Effector memory CD8-positive, alpha-beta T cell (primary cell): ENCODE measurements at places on chromosomes 4 and X.

DNA sequence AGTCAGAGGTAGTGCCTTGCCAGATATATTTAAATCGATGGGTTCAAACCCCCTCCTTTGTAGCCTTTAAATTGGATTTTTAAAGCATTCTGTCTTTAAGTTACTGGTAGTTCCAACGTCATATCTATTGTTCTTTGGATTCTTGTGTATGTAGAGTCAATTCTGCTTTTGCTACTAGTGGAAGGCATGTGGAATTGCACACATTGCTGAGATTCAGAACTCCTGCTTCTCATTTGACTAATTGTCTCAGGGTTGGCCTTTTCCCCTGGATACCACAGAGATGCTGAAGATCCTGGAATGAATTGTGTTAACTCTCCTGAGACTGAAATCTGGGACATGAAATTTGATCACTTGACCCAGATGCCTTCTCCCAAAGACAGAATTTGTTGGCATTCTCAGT is 328.3 kb upstream of the RPS6KA3 start:
- DNase-seq: no peak

DNA sequence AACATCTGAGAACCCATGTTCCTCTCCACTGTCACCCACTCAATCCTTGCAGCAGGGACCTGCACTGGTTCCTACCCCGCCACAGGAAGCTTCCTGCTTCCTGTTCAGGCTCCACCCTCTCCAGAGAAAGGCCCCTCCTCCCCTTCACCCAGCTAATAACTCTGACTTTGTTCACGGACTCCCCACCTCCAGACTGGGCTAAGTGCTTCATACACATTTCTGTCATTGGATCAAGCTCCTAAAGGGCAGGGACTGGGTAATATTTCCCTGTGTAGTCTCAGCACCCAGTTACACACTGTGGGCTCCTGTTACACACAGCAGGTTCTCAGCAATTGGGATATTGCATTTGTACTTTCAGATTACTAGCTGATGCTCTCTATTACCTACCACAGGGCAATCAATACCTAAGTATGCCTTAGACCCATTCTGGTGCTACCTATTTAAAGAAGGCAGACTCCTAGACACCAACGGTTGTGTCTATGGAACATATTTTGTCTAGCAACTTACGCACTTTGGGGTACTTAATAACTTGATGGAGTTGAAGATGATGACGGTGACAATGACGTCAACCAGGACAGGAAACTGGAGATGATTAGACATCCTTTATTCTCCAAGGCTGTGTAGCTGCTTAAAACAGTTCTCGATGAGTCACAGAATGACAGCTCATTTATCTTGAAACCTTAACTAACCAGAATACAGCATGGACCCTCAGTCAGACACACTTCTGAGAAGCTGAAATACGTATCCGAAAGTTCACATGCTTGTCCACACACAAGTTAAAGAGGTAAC is 58.1 kb downstream of the MAML3 start:
- DNase-seq: peak; percentile 30

DNA sequence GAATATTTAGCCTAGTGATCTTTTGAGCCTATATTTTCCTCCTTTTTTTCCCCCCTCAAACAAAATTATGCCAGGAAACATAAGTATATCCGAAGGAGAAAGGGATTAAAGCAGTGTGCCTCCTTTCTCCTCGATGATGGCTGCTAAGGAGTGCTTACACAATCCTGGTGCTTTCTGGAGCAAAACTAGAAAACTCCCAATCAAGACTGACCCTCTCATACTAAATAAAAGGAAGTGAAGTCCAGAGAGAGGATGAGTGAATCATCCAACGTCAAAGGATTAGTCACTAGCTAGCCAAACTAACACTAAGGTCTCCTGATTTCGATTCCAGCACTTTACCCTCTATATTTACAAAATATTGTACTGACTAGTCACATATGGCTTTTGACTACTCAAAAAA is 146.8 kb downstream of the PPP3CA start:
- no peak for DNase-seq

GRCh38 chrX:793216-793770 is 162.7 kb downstream of the SHOX start:
- no peak for DNase-seq

DNA sequence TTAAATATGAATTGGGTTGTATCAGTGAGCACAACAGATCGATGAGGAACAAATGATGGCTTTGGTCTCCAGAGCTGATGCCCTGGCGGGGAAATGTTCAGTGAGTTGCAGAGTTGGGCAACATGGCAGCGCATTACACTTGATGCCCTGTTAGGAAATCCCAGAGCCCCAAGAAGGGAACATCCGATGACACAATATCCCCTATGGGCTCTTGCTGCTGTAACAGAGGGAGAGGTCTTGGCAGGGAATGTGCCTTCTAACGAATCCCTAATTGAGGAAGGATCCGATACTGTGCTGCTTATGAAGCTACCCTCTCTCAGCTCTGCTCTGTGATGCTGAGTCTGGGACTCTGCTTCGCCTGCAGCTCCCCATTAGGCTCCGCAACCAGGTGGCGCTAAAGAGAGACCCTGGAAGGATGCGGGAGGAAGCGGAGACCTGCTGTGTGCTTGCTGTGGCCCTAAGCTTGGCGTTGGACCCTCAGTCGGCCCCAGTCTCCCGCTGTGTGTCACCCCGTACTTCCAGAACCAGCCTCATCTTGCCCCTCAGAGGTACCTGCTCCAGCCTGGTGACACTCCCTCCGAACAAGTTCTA is 38.9 kb downstream of the PDHA1 start:
- DNase-seq: peak; percentile 36

DNA sequence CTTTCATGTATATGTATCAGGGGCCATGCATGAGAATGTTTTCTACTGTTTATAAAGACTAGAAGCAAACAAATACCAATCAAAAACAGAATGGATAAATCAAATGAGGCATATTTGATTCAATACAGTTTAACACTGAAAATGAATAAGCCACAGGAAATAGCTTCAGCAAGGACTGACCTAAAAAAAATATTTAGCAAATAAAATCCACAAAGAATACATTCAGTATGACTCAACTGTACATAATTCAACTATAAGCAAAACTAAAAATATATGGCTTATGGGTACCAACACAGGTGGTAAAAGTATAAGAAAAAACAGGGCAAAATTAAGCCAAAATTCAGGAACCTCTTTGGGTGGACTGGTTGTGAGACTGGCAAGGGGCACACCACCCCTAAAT is 112.9 kb downstream of the KCNIP4 start:
- DNase-seq: no peak

DNA sequence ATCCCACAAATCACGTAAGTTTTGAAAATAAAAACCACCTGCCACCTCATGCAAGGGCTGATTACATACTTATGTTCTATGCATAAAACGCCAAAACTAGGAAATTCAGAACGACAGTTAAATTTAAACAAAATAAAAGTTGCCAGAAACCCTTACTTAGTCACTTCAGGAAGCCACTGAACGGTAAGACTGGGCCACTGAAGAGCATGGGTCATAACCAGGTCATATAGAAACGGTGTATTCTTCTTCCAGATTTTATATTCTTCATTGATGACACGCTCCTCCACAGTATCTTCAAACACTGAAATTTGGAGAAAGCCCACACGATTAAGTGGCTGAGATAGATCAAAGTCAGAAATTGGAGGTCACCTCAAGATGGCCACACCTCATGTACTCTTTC is 1.2 kb downstream of the RBBP7 start:
- DNase-seq: no peak

DNA sequence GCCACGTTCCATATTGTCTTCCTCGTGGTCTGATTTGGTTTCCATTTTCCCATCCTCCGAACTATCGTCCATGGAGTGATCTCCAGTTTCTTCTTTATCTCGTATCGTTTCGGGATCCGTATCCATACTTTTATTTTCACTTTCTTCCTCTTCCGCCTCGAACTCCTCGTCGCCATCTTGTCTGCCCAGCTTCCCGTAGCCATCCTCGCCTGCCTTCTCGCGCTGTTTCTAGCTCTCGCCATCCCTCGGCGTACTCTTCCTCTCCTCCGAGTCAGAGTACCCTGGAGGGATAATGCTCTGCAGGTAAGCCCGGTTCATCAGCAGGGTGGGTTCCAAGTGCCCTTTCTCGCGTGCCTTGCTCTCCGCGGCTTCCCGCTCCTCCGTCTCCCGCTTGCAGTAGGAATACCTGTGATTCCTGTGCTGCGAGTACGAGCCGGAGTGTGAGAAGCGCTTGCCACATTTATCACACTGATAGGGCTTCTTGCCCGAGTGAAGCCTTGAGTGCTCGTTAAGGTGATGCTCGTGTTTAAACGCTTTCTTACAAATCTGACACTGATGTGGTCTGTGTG is 134.5 kb upstream of the TAPT1 start:
- no peak for DNase-seq

- no peak for DNase-seq
Observed at GRCh38 chrX:148214786-148215185, 233.6 kb downstream of the FMR1NB start.

DNA sequence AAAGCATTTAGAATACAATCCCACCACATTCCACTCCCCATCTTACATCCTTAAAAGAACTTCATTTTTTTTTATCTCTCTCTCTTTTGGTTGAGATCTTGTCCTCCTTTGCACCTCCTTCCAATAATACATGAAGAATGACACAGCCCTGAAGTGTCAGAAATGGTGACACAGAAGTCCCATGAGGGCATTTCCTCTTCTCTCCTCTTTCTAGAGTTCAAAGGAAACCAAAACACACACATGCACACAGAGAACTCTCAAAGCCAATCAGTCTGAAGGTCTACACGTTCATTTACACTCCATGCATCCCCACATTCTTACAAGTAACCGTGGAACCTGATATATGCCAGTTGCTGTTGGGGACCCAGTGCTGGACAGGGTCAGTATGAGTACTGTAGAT is 450.7 kb downstream of the HNRNPD start:
- no peak for DNase-seq

DNA sequence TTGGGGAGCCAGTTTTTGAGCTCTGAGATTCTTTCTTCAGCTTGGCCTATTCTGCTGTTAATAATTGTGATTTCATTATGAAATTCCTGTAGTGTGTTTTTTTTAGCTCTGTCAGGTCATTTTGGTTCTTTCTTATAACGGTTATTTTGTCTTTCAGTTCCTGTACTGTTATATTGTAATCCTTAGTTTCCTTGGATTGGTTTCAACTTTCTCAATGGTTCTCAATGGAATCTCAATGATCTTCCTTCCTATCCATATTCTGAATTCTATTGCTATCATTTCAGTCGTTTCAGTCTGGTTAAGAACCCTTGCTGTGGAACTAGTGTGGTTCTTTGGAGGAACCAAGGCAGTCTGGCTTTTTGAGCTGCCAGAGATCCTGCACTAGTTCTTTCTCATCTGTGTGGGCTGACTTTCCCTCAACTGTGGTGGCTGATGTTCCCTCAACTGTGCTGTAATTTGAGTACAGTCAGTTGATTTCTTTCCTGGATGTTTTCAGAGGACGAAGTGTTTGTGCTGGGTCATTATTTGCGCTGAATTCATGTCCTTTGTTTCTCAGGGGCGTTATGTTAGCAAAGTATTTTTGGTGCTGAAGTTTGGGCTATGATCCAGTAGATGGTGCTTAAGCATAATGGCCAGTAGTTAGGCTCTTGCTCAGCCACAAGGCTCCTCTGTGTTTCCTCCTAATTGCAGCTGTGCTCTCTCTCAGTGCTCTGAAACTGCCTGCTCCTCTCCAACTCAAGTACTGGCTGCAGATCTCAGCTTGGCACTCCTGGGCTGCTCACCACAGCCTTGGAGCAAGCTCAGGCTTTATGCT is 27.5 kb downstream of the ENPEP start:
- no peak for DNase-seq

- DNase-seq: no peak
Observed at GRCh38 chr4:165472943-165473676, 94.3 kb downstream of the CPE start.

DNA sequence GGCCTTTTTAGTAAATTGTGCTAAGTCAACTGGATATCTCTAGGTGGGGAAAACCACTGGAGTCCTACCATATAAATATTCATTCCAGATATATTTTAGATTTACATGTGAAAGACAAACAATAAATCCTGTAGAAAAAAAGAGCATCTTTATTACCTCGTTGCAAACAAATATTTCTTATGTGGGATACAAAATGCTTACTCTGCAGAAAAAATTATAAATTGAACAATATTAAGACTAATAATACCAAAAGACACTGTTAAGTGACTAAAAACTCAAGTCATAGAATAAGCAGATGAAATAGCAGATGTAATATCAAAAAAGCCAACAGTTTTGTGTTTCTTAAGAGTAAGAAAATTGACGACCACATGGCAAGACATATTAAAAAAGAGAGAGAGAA is 43.8 kb downstream of the SULT1B1 start:
- no peak for DNase-seq

- no peak for DNase-seq
Observed at GRCh38 chrX:10507181-10507580, 113.2 kb downstream of the MID1 start.

DNA sequence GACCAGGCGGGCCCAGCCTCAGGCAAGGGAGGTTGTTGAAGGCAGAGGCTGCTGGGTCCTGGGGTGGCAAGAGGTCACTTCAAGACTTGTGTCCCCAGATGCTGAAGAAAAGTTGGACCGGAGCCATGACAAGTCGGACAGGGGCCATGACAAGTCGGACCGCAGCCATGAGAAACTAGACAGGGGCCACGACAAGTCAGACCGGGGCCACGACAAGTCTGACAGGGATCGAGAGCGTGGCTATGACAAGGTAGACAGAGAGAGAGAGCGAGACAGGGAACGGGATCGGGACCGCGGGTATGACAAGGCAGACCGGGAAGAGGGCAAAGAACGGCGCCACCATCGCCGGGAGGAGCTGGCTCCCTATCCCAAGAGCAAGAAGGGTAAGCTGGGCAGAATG is 4.4 kb downstream of the PQBP1 start:
- DNase-seq: no peak

DNA sequence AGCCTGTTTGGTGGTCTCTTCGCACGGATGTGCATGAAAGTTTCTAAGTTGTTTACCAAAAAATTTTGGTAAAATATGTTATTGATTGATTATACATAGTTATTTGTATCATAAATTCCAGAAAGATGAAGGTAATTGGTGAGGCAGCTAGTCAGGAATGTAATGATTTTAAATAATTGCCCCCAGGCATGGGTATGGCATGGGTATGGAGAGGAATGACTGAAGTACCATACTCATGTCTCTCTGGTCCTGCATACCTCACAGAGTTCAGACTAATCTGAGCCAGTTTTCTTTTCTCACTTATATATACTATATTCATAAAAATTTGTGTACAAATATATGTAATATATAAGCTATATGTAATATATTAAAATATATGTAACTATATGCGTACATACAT is 329.0 kb upstream of the TECRL start:
- no peak for DNase-seq

DNA sequence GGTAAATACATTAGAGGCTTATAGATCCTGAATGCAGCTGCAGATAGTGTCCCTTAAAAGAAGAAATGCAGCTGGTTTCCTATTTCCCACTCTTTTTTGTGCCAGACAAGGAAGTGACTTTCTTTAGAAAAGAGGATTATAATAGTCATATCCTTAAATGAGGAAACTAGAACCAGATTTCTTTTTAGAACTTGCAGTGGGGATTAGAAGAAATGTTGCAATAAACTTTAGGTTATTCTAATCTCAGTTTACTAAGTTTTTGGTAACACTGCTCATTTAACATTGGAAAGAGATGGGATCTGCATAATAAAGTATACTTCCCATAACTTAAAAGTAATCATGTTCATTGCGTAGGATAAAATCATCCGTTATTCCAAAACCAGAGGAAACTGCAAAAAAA is 101.9 kb downstream of the SLIT2 start:
- DNase-seq: no peak

- DNase-seq: no peak
Observed at GRCh38 chrX:8284131-8284530, 113.1 kb upstream of the VCX2 start.
